ENCODE measurements at places on chromosomes 5 and 9. TPM values are rescaled to one million over a fixed set of nuclear protein-coding genes. Genes with fewer than 3 reads are reported as not detected.

THOC3 gene
- 72.2 TPM for total RNA-seq

PTGES2 gene
- 63.3 TPM for total RNA-seq

SV2C gene
- total RNA-seq, result not detected

GMCL2 gene
- not detected for total RNA-seq

INSL6 gene
- not detected for total RNA-seq

NPDC1 gene
- 13.5 TPM for total RNA-seq

RABL6 gene
- total RNA-seq, result 88.3 TPM

SLIT3 gene
- total RNA-seq, result 0.43 TPM

ANXA2R gene
- total RNA-seq, result 9.9 TPM

FGF10 gene
- not detected for total RNA-seq

KIF4B gene
- not detected for total RNA-seq

FAM151B gene
- total RNA-seq, result 0.30 TPM

ACTBL2 gene
- total RNA-seq, result not detected

SLC6A19 gene
- total RNA-seq, result not detected

FOXD4L3 gene
- total RNA-seq, result 0.14 TPM

PCDHB9 gene
- total RNA-seq, result not detected

NMUR2 gene
- not detected for total RNA-seq

LAMC3 gene
- total RNA-seq, result 0.91 TPM

HTR4 gene
- total RNA-seq, result not detected

SLC25A2 gene
- total RNA-seq, result 0.21 TPM

BTNL8 gene
- total RNA-seq, result 0.12 TPM

C9orf152 gene
- not detected for total RNA-seq
